Vagina (tissue), 2 donors: ENCODE measurements at places on chromosomes 5 and 9. TPM values are rescaled to one million over a fixed set of nuclear protein-coding genes. Genes with fewer than 3 reads are reported as not detected.
A peak's percentile ranks its signal among the peaks of the same experiment; 100 is the strongest.

The CNTFR gene
- total RNA-seq: 8.3 TPM

The SWI5 gene
- total RNA-seq: 42.7 TPM

The ATOX1 gene
- total RNA-seq: 120 TPM

The IL5 gene
- total RNA-seq: not detected

The ROR2 gene
- 22.3 TPM for total RNA-seq

The S100Z gene
- total RNA-seq: not detected

DNA sequence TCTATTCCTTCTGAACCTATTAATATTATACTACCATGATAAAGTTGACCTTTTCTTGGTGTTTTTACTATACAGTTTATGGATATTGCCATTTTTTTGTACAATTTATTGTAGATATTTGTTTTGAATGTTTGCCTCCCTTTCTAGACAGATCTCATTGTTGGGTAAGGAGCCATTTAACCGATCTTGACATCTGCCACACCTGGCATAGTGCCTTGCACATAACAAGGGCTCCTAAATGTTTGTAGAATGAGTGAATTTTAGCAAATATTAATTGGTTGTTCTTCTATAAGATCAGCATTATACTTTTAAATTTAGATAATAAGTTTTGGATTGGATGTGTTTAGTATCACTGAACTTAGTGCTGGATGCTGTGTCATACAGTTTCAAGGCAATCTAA is 175.3 kb downstream of the GDNF start:
- H3K27me3 ChIP-seq: no peaks in the 10 kb centered on the region
- no peak overlapping the region for H3K4me3 ChIP-seq
- no peaks in the 10 kb centered on the region for H3K4me1 ChIP-seq
- no peak overlapping the region for H3K27ac ChIP-seq
- no peaks in the 10 kb centered on the region for H3K36me3 ChIP-seq

- no peaks in the 10 kb centered on the region for H3K36me3 ChIP-seq
- H3K4me1 ChIP-seq: peaks cover 74% of the 10 kb centered on the region
- H3K27ac ChIP-seq: peak within 1 kb of the TSS; percentile 91
- peak within 1 kb of the TSS; percentile 46 for H3K4me3 ChIP-seq
- H3K27me3 ChIP-seq: no peaks in the 10 kb centered on the region
- no peak for DNase-seq
Observed at GRCh38 chr9:73151653-73152542, at the start of gene ANXA1. Gene ANXA1, plus strand, starts transcription at chr9:73151865. Its CDS starts 6,671 bp downstream, at chr9:73158536.

DNA sequence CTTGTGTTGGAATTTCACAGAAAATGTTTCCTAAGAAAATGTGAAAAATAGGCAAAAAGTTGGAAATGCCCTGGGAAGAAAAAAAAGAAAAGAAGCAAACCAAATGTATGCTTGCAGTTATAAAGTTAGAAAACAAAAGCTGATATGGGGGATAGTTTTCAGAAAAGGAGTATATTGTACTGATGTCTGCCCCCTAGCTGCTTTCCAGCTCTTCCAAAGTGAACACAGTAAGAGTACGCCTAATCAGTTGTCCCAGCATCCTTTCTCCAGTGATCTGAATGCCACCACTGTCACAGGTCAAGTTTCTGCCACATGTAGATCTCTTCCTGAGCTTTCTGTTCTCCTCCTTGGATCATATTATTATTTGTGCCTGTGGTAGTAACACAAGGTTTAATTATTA is 5.8 kb downstream of the TYRP1 start:
- no peaks in the 10 kb centered on the region for H3K36me3 ChIP-seq
- H3K27ac ChIP-seq: no peak overlapping the region
- H3K27me3 ChIP-seq: no peaks in the 10 kb centered on the region
- H3K4me1 ChIP-seq: no peaks in the 10 kb centered on the region
- no peak for DNase-seq
- no peak overlapping the region for H3K4me3 ChIP-seq

DNA sequence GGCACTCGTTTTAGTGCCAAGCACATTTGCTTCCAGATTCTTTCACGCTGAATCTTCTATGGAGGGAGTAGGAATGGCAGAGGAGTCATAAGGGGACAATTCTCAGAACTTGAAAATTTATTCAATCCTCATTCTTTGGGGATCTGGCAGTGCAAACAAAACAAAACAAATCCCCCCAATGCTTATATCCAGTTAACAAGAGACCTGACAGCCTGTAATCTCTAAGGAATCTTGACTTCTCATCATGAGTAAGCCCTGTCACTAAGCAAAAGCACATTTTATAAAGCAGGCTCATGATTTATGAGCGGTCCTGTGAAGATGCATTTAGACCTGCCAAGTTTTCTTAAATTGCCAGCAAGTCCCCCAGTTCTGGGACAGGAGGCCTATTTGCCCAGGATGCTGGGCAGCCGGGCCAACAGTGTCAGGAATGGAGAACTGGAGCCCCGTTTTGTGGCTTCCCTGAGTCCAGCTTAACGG is 513.9 kb downstream of the CTNND2 start:
- no peak overlapping the region for H3K27ac ChIP-seq
- no peak overlapping the region for H3K4me3 ChIP-seq
- no peaks in the 10 kb centered on the region for H3K27me3 ChIP-seq
- peaks cover 3% of the 10 kb centered on the region for H3K4me1 ChIP-seq
- no peaks in the 10 kb centered on the region for H3K36me3 ChIP-seq
- DNase-seq: no peak

GRCh38 chr5:180641566-180641900 is 7.9 kb downstream of the FLT4 start:
- no peaks in the 10 kb centered on the region for H3K4me1 ChIP-seq
- H3K27me3 ChIP-seq: no peaks in the 10 kb centered on the region
- no peak overlapping the region for H3K4me3 ChIP-seq
- DNase-seq: no peak
- H3K27ac ChIP-seq: no peak overlapping the region
- H3K36me3 ChIP-seq: no peaks in the 10 kb centered on the region

- H3K4me1 ChIP-seq: no peaks in the 10 kb centered on the region
- DNase-seq: no peak
- H3K4me3 ChIP-seq: no peak overlapping the region
- H3K27me3 ChIP-seq: no peaks in the 10 kb centered on the region
- no peak overlapping the region for H3K27ac ChIP-seq
- H3K36me3 ChIP-seq: peaks cover 36% of the 10 kb centered on the region
Observed at GRCh38 chr5:77066184-77066583, 20.9 kb downstream of the ZBED3 start.

- H3K4me3 ChIP-seq: peak overlapping the region; percentile 74
- no peak for DNase-seq
- H3K27me3 ChIP-seq: no peaks in the 10 kb centered on the region
- no peaks in the 10 kb centered on the region for H3K36me3 ChIP-seq
- peaks cover 45% of the 10 kb centered on the region for H3K4me1 ChIP-seq
- peak overlapping the region; percentile 86 for H3K27ac ChIP-seq
Observed at GRCh38 chr5:103119070-103119764, 721 bp downstream of the GIN1 start.

DNA sequence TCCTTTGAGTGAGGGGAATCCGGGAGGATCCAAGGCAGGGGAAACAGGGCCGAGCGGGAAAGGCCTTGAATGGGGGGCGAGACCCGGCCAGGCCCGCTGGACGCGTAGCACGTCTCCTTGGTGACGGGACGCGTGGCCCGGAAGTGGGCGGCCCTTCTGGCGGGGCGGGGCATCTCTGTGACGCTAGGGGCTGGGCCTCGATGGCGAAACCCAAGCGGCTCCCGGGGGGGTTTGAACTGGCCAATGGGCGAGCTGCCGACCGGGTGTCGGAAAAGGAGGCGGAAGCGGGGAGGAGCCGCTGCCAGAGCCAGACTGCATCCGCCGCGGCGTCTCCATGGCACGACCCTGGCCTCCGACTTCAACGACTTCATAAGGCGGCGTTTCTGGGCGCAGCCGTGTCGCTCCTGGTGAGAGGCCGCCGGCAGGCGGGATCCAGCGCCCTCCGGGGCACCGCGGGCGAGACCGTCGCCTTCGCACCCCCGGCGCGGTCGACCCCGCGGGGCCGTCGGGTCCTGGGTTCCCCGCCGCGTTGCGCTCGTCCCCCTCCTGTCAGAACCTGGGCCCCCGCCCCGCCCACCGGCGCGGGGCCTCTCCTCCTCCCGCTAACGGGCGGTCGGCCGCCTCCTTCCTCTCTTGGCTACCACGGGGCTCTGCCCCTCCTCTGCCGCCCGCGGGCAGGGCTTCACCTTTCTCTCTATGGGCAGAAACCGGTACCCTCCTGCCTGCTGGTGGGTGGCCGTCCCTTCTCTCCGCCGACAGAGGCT is at the start of gene ODF2:
ODF2 (plus strand) TSS at position 158 of the 764 bp plus-strand sequence; CDS start at position 244, 86 bp downstream.
- H3K36me3 ChIP-seq: peaks cover 14% of the 10 kb centered on the region
- H3K27ac ChIP-seq: peak within 1 kb of the TSS; percentile 61
- H3K4me1 ChIP-seq: peaks cover 15% of the 10 kb centered on the region
- no peak for DNase-seq
- H3K4me3 ChIP-seq: peak within 1 kb of the TSS; percentile 80

GRCh38 chr9:13898957-13899356 is 415.0 kb downstream of the NFIB start:
- no peak overlapping the region for H3K4me3 ChIP-seq
- H3K27me3 ChIP-seq: no peaks in the 10 kb centered on the region
- H3K4me1 ChIP-seq: no peaks in the 10 kb centered on the region
- no peaks in the 10 kb centered on the region for H3K36me3 ChIP-seq
- H3K27ac ChIP-seq: no peak overlapping the region

- H3K4me1 ChIP-seq: no peaks in the 10 kb centered on the region
- H3K4me3 ChIP-seq: no peak overlapping the region
- no peak overlapping the region for H3K27ac ChIP-seq
- H3K36me3 ChIP-seq: no peaks in the 10 kb centered on the region
Observed at GRCh38 chr5:173538018-173538417, 78.4 kb downstream of the BOD1 start.

DNA sequence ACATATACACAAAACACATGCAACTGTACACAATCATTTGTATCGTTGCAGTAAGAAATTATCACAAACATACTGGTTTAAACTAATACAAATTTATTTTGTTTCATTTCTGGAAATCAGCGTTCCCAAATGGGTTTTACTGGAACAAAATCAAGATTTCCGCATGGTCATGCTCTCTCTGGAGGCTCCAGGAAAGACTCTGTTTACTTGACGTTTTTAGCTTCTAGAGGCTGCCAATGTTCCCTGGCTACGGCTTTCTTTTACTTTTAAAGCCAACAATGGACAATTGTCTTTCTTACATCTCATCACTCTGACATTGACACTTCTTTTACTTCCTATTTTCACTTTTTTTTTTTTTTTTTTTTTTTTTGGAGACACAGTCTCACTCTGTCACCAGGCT is 793.1 kb downstream of the CDH9 start:
- no peaks in the 10 kb centered on the region for H3K36me3 ChIP-seq
- H3K4me1 ChIP-seq: no peaks in the 10 kb centered on the region
- no peak for DNase-seq
- H3K27ac ChIP-seq: no peak overlapping the region
- H3K27me3 ChIP-seq: no peaks in the 10 kb centered on the region

GRCh38 chr5:134383980-134384697 is 12.8 kb downstream of the UBE2B start:
- DNase-seq: no peak
- H3K4me1 ChIP-seq: no peaks in the 10 kb centered on the region
- H3K36me3 ChIP-seq: no peaks in the 10 kb centered on the region
- no peak overlapping the region for H3K4me3 ChIP-seq
- H3K27ac ChIP-seq: no peak overlapping the region
- no peaks in the 10 kb centered on the region for H3K27me3 ChIP-seq
